ENCODE measurements at places on chromosomes 1 and 21. TPM values are rescaled to one million over a fixed set of nuclear protein-coding genes. Genes with fewer than 3 reads are reported as not detected.

Gene DDR2
- total RNA-seq = 0.21 TPM

Gene DNAJC28
- total RNA-seq = 0.43 TPM

Gene KCNJ15
- total RNA-seq = 0.14 TPM

Gene F5
- total RNA-seq = 49.8 TPM

Gene RAB42
- 0.09 TPM for total RNA-seq

Gene SPRR2B
- not detected for total RNA-seq

Gene MFN2
- total RNA-seq = 71.6 TPM

Gene CSRP1
- 50.7 TPM for total RNA-seq

Gene COL11A1
- total RNA-seq = not detected

Gene COPA
- total RNA-seq = 148 TPM

Gene KRTAP19-3
- not detected for total RNA-seq

Gene ZNF648
- total RNA-seq = not detected

Gene TMOD4
- 0.69 TPM for total RNA-seq

Gene OR2G6
- total RNA-seq = not detected

Gene LYPD8
- not detected for total RNA-seq

Gene CFAP107
- not detected for total RNA-seq

Gene GJB3
- total RNA-seq = not detected

Gene LCE1C
- not detected for total RNA-seq

Gene SELENBP1
- not detected for total RNA-seq

Gene IRF6
- 0.11 TPM for total RNA-seq

Gene FYB2
- total RNA-seq = not detected

Gene ARTN
- total RNA-seq = 0.26 TPM

Gene CLCA4
- not detected for total RNA-seq

Gene CRYAA
- total RNA-seq = not detected

Gene GLRX2
- total RNA-seq = 30.2 TPM

Gene GPR157
- total RNA-seq = 3.6 TPM

Gene RNF186
- not detected for total RNA-seq

Gene GIPC2
- total RNA-seq = 0.09 TPM

Gene UBASH3A
- total RNA-seq = 37.3 TPM

Gene IGSF3
- 4.1 TPM for total RNA-seq

Gene CHI3L1
- total RNA-seq = 0.09 TPM

Gene DNAH14
- 1.6 TPM for total RNA-seq

Gene TFF2
- total RNA-seq = not detected

Gene ZYG11A
- 0.25 TPM for total RNA-seq

Gene TRIM63
- total RNA-seq = not detected

Gene PTPN22
- 42.4 TPM for total RNA-seq
